ENCODE measurements at places on chromosomes 11 and 22.

- DNase-seq, result no peak
These were observed 211.4 kb downstream of the ETS1 start for GRCh38 chr11:128375961-128376360.

DNA sequence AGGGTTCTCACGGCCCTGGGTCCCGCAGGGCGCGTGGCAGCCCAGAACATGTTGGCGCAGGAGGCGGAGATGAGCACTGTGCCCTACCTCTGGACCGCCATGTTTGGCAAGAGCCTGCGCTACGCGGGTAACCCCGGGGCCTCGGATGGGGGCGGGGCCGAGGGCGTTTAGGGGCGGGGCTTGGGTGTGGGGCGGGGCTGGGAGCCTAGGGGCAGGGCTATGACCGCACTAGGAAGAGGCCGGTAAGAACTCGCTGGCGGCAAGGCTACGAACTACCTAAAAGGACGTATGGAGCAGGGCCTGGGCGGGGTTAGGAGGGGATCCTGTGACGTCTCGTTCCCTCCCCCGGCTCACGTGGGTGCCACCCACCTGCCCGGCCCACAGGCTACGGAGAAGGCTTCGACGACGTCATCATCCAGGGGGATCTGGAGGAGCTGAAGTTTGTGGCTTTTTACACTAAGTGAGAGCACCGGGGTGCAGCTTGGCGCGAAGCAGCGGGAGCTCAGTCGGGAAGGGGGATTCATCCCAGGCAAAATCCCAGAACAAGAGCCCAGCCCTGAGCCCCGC lies 2.8 kb upstream of the LZTR1 start:
- DNase-seq, result peak; percentile 77

GRCh38 chr11:64915376-64915887 lies 1.6 kb downstream of the ATG2A start:
- no peak for DNase-seq

GRCh38 chr11:8858808-8859207 lies 52.2 kb upstream of the AKIP1 start:
- no peak for DNase-seq

DNA sequence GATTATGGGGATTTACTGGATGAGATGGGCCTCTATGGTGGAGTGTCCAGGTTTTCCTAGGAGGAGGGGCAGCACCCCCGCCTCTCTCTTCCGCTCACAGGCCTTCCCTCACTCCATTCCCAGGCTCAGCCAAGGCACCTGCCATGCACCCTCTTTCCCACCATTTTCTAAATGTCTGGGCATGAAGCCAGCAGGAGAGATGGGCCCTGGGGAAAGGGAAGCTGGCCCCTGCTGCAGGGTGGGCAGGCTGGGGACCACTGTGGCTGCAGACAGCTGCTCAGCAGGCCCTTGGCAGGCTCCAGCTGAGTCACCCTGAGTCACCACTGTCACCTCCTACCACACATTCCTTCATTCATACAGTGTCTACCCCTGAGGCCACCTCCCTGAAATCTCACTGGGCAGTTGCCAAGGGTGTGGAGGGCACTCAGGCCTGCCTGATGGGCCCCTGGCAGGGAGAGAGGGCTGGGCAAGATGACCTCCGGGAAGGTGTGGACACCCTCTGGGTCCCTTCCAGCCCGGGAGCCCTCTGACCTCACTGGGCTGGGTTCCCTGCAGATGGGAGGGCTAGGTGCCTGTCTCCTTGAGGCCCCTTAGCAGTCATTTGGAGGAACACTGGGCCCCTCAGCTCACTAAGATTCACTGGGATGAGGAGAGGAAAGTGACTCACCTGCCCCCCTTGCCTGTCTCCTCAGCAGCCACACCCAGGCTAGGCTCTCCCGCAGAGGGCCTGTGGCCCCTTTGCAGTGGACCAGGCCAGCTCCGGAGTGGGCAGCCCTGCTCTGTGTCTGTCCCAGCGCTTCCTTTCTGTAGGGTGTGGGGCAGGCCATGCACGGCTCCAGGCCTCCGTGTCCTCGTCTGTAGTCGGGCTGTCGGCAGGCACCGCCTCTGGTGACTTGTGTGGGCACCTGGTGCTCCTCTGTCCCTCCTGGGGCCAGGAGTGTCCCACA lies 7.8 kb downstream of the MYEOV start:
- DNase-seq, result peak; percentile 81

GRCh38 chr11:130457623-130458409 lies 9.4 kb downstream of the ADAMTS15 start:
- no peak for DNase-seq
